ENCODE measurements at places on chromosomes 2 and 18. TPM values are rescaled to one million over a fixed set of nuclear protein-coding genes. Genes with fewer than 3 reads are reported as not detected.

- no peak for DNase-seq
Measured at GRCh38 chr2:155308367-155309009, 610.0 kb downstream of the KCNJ3 start.

- DNase-seq, result no peak
Measured at GRCh38 chr18:2316082-2316750, 255.1 kb downstream of the METTL4 start.

- DNase-seq, result peak; percentile 30
Measured at GRCh38 chr2:219057709-219058540, 2.8 kb downstream of the IHH start.

DNA sequence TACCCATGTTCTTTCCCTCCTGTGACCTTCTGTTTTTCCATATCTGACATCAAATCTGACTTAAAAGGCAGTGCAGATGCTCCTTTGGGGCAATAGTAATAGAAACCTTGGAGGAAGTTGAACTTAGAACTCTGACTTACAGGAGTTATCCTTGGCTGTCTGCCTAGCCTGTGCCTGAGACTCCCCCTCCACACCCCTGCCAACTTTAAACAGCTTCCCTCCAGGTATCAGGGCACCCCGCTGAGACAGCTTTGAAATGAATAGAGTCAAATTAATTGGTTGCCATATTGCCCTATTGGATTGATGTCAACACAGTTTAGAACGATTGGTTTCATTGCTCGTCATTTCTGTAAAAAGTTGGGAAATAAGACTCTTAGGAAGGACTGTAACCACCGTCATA lies 322.0 kb downstream of the PRKCE start:
- DNase-seq, result no peak

GRCh38 chr2:133072837-133073694 lies 403.1 kb upstream of the LYPD1 start:
- DNase-seq, result no peak

SKOR2 gene
- total RNA-seq, result not detected
